ENCODE measurements at places on chromosomes 7 and 10. TPM values are rescaled to one million over a fixed set of nuclear protein-coding genes. Genes with fewer than 3 reads are reported as not detected.

Gene CRYGN
- total RNA-seq = not detected

Gene IKZF1
- total RNA-seq = not detected

Gene ARMH3
- total RNA-seq = 11.7 TPM

Gene NANOS1
- 0.23 TPM for total RNA-seq

Gene SUN3
- total RNA-seq = not detected

Gene FXYD4
- total RNA-seq = not detected

Gene PRSS2
- not detected for total RNA-seq

Gene DEPP1
- total RNA-seq = 20.9 TPM

Gene AKR1C2
- total RNA-seq = 1.2 TPM

Gene PON1
- total RNA-seq = not detected

Gene CPA2
- total RNA-seq = not detected

Gene PDZD7
- 1.5 TPM for total RNA-seq

Gene SPDYE11
- not detected for total RNA-seq

Gene FAM25C
- not detected for total RNA-seq
